ENCODE measurements at places on chromosomes 16 and 17. TPM values are rescaled to one million over a fixed set of nuclear protein-coding genes. Genes with fewer than 3 reads are reported as not detected.

GRCh38 chr17:44331249-44331760 is 6.7 kb upstream of the SLC25A39 start:
- peaks cover 11% of the 10 kb centered on the region for H3K4me1 ChIP-seq
- DNase-seq, result peak; percentile 91
- H3K36me3 ChIP-seq, result peaks cover 9% of the 10 kb centered on the region
- H3K27ac ChIP-seq, result no peak overlapping the region

GRCh38 chr17:61463316-61464129 is 11.3 kb downstream of the TBX4 start:
- no peaks in the 10 kb centered on the region for H3K36me3 ChIP-seq
- no peaks in the 10 kb centered on the region for H3K4me1 ChIP-seq
- DNase-seq, result no peak

- H3K27me3 ChIP-seq, result no peaks in the 10 kb centered on the region
- no peak for DNase-seq
- no peak overlapping the region for H3K27ac ChIP-seq
- H3K4me1 ChIP-seq, result no peaks in the 10 kb centered on the region
- H3K4me3 ChIP-seq, result no peak overlapping the region
Observed at GRCh38 chr17:41457676-41458075, 9.5 kb downstream of the KRT32 start.

- H3K36me3 ChIP-seq, result peaks cover 2% of the 10 kb centered on the region
- peaks cover 8% of the 10 kb centered on the region for H3K4me1 ChIP-seq
- H3K27me3 ChIP-seq, result no peaks in the 10 kb centered on the region
- H3K27ac ChIP-seq, result no peak overlapping the region
- no peak overlapping the region for H3K4me3 ChIP-seq
Observed at GRCh38 chr17:65029605-65030336, 26.8 kb downstream of the GNA13 start.

DNA sequence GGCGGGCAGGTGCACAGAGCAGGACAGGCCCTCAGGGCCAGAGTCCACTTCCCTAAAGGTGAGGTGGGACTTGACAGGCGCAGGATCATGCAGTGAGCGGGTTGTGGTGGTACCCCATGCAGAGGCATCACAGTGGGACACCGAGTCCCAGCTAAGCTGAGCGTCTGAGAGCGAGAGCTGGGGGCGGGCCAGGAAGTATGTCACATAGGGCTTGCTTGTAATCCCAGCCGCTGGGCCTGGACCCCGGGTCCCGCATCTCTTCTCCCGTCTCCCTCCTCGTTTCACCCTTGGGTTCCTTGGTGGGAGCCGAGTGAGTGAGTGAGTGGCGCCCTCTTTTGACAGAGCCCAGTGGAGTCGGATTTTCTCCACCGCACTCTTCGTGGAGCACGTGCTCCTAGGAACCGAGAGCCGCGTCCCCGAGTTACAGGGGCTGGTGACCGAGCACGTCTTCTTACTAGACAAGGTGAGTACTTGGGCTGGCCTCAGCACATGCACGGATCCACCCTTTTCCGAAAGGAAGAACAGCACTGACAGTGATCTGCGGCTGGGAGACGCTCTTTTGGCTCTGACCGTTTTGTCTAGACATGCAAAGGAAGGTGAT is 50.8 kb upstream of the ENDOV start:
- no peak overlapping the region for H3K27ac ChIP-seq
- no peaks in the 10 kb centered on the region for H3K27me3 ChIP-seq

- no peaks in the 10 kb centered on the region for H3K36me3 ChIP-seq
- no peak for DNase-seq
- no peaks in the 10 kb centered on the region for H3K27me3 ChIP-seq
- no peak overlapping the region for H3K4me3 ChIP-seq
- H3K27ac ChIP-seq, result no peak overlapping the region
Observed at GRCh38 chr16:61892531-61892930, 143.7 kb downstream of the CDH8 start.

Gene CD300LB
- total RNA-seq, result not detected
